ENCODE measurements at places on chromosomes 3 and 15. TPM values are rescaled to one million over a fixed set of nuclear protein-coding genes. Genes with fewer than 3 reads are reported as not detected.
A peak's percentile ranks its signal among the peaks of the same experiment; 100 is the strongest.

DNA sequence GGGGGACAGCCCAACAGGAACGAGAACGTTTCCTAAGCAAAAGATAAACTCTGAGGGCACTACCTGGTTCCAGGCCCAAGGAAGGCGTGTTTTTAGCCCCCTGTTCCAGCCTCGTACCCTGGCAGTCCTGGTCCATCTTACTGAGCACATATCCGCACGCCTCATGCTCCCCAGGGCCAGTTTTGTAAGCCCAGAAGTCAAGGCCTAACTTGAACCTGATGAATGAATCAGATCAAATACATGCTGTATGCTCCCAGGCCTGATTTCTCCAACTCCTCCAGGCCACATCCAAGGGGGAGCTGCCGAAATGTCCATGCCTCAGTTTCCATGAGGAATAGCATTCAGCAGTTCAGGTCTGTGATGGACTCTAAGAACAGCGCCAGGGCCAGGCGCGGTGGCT, 14.3 kb upstream of the DOCK3 start:
- no peaks in the 10 kb centered on the region for H3K36me3 ChIP-seq
- H3K4me3 ChIP-seq = no peak overlapping the region
- no peaks in the 10 kb centered on the region for H3K4me1 ChIP-seq
- H3K27me3 ChIP-seq = no peaks in the 10 kb centered on the region
- no peak overlapping the region for H3K27ac ChIP-seq

DNA sequence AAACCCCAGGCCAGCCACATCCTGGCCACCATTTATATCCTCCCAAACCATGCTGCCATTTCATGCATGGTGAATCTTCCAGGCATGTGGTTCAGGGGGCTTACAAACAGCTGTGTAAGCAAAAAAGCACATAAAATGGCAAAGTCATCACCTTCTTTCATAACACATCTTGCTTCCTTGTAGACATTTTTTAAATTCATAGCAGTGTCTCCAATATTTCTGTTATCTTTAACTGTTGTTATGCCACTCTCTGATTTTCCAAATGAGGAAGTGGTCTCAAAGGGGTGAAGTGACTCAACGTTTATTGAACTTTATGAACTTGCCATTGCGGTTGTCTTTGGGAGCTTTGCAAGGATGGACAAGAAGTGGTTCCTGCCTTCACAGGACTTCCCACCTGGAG, 264.4 kb downstream of the MEX3B start:
- H3K4me1 ChIP-seq = no peaks in the 10 kb centered on the region
- no peak overlapping the region for H3K27ac ChIP-seq
- H3K4me3 ChIP-seq = no peak overlapping the region
- no peak for DNase-seq
- H3K36me3 ChIP-seq = no peaks in the 10 kb centered on the region

Gene COL8A1
- total RNA-seq = 23.1 TPM

- no peak overlapping the region for H3K4me3 ChIP-seq
- H3K27ac ChIP-seq = no peak overlapping the region
- no peaks in the 10 kb centered on the region for H3K4me1 ChIP-seq
These were observed 13.1 kb upstream of the SCN5A start for GRCh38 chr3:38662544-38662943.

Gene CLEC3B
- total RNA-seq = 41.7 TPM

DNA sequence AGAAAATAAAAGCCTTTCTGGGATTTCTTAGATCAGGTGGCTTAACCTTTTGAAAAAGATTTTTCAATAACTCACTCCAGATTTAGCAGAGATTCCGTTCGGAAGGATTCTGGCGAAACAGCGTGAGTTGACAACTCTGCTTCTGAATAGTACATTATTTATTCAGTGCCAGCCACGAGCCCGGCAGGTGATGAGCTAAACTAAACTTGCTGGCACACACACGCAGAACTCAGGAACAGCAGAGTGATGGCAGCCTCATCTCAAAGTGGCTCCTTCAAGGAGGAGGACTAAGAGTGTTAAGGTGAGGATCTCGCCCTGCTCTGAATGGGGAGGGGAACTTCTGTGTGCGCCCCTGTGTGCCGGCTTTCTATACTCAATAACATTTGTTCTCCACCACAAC, 114.3 kb downstream of the FAM43A start:
- H3K27me3 ChIP-seq = peaks cover 1% of the 10 kb centered on the region
- no peak overlapping the region for H3K4me3 ChIP-seq
- H3K27ac ChIP-seq = no peak overlapping the region
- DNase-seq = no peak
- H3K36me3 ChIP-seq = no peaks in the 10 kb centered on the region

- no peaks in the 10 kb centered on the region for H3K36me3 ChIP-seq
- no peak for DNase-seq
- H3K4me3 ChIP-seq = no peak overlapping the region
- no peak overlapping the region for H3K27ac ChIP-seq
- no peaks in the 10 kb centered on the region for H3K27me3 ChIP-seq
These were observed 1029.2 kb downstream of the EPHA3 start for GRCh38 chr3:90136456-90137191.

GRCh38 chr15:72991026-72991425, 61.2 kb upstream of the NEO1 start:
- H3K27ac ChIP-seq = no peak overlapping the region
- DNase-seq = no peak
- H3K27me3 ChIP-seq = no peaks in the 10 kb centered on the region
- H3K36me3 ChIP-seq = no peaks in the 10 kb centered on the region
- H3K4me3 ChIP-seq = no peak overlapping the region
- peaks cover 11% of the 10 kb centered on the region for H3K4me1 ChIP-seq

- no peak overlapping the region for H3K27ac ChIP-seq
- H3K4me3 ChIP-seq = no peak overlapping the region
- H3K36me3 ChIP-seq = no peaks in the 10 kb centered on the region
- DNase-seq = no peak
These were observed 96.8 kb downstream of the BDH1 start for GRCh38 chr3:197458906-197459470.

Gene PLSCR2
- not detected for total RNA-seq

Gene ARPP19
- total RNA-seq = 62.9 TPM

Gene VWA5B2
- 0.98 TPM for total RNA-seq

Gene OXTR
- 0.25 TPM for total RNA-seq

- peaks cover 3% of the 10 kb centered on the region for H3K4me1 ChIP-seq
- no peaks in the 10 kb centered on the region for H3K36me3 ChIP-seq
- H3K4me3 ChIP-seq = no peak overlapping the region
- H3K27me3 ChIP-seq = no peaks in the 10 kb centered on the region
These were observed 35.7 kb upstream of the BHLHE40 start for GRCh38 chr3:4943549-4943948.

DNA sequence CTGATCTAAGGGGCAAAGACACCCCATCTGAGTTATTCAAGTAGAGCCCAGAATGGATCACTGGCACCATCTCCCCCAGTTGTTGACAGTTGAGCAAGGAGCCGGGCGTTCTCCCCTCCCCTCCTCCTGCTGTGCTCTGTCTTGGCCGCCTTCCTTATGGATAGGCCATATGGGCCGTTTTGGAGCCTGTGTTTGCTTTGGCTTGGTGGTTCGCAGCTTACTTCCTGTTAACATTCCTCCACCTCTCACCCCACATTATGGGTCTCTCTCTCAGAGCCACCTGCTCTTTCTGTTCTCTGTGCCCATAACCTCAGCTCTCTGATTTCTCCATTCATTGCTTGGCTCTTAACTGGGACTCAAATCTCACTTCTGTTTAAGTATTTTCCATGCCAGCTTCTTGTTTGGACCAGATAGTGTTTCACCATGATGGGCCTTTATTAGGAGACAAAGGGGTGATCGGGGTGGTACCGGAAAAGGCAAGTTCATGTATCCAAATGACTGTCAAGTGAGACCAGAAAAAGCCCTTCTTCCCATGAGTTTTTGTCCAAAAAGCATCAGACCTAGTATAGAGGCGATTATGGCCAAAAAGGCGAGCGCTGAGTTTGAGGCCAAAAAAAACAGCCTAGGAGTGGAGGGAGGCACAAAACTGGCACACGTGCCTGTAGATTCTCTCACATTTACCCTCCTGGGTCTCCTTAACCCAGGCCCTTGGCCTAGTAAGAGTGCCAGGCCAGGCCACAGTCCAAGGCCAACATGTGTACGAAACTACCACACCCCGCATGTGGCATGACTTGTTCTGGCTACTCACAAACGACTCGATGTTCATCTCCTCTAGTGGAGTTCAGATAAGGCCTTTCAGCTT, 62.6 kb downstream of the DUT start:
- H3K27ac ChIP-seq = peak overlapping the region; percentile 89
- peaks cover 58% of the 10 kb centered on the region for H3K4me1 ChIP-seq
- no peak overlapping the region for H3K4me3 ChIP-seq
- peak; percentile 74 for DNase-seq
- H3K27me3 ChIP-seq = no peaks in the 10 kb centered on the region
